Dorsolateral prefrontal cortex (tissue), 122 donors: ENCODE measurements at places on chromosomes 5 and 9.

- DNase-seq, result no peak
These were observed 332.0 kb downstream of the RFX3 start for GRCh38 chr9:3193791-3194190.

GRCh38 chr9:120841930-120842684, 615 bp downstream of the PSMD5 start:
- no peak for DNase-seq

GRCh38 chr9:108882052-108882888, 20.2 kb downstream of the ACTL7A start:
- no peak for DNase-seq

DNA sequence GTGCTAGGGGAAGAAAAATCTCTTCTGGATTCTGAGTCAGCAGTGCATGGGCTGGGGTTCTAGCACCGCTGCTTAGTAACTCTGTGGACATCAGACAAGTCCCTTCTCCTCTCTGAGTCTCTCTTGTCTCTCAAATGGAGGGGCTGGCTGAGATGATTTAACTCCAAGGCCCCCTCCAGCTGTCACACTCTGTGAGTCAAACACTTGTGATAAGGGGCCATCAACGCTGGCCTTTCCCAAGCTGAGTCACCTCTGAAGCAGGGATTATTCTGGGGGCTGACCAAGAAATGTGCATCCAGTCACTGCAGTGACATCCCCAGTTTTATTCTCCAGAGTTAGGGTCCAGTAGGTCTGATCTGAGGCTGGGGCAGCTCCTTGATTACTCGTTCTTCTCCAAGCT, 110.4 kb upstream of the ZNF462 start:
- no peak for DNase-seq

GRCh38 chr5:65805089-65805488, 83.1 kb downstream of the NLN start:
- no peak for DNase-seq

DNA sequence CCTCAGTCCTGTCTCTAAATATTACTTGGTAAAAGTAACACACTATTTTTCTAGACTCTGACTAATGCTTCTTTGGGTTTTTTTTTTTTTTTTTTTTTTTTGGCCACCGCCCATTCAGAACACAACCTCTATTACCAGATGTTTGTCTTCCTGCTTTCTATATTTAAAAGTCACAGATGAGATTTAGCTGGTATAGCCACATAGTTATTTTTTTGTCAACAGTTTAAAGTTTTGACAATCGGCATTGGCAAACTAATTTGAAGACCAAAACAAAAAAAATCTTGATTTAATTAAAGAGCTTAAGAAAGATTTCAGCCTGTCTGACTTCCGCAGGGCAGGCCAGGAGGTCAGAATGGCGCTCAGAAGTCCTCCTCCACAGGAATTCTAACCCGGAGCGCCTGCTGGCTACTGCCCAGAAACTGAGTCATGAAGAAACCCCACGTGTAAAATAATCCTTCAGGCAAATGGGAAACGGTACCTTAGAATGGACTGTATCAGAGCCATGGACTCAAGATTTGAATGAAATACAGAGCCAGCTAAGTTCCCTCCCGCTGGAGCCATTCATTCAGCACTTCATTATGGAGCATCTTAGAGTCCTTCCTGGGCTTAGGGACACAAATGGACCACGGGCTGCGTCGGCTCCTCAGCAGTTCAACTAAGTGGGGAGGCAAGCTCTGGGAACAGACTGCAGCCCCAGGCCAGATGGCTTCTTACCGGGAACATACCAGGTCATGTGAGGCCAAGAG, 55.6 kb downstream of the PTPDC1 start:
- DNase-seq, result peak; percentile 12

- no peak for DNase-seq
These were observed 25.8 kb upstream of the CER1 start for GRCh38 chr9:14748373-14748772.

DNA sequence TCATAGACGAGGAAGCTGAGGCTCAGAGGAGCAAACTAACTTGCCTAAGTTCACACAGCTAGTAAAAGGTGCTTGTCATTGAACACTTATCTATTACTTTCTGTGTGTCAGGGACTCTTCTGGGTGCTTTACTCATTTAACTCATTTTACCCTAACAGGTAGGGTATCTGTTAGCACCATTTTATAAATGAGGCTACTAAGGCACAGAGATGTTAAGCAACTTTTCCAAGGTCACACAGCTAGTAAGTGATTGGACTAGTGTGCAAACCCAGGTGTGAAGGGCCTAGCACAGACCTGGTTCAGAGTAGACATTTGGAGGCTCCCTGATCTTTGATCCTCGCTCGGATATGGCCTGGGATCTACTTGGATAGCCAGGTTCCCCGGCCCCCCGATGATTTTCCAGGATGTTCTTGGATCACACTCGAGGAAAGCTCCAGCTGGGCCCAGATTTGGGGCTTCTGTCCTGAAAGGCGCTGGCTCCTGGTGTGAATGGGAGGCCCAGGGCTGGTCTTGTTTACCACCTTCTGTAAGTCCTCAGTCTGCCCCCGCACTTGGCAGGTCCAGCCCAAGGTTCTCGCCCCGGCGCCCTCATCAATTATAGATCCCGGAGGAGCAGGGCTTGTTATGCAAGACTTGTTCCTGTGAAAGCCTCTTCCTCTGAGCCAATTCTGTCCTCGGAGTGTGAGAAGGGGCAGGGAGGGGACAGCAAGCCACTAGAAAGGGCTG, 37.5 kb downstream of the GSN start:
- DNase-seq, result peak; percentile 39

- DNase-seq, result peak; percentile 62
These were observed 802 bp downstream of the ITGA2 start for GRCh38 chr5:52989781-52990527.

GRCh38 chr9:114281473-114282103, 41.3 kb upstream of the ORM1 start:
- DNase-seq, result no peak

DNA sequence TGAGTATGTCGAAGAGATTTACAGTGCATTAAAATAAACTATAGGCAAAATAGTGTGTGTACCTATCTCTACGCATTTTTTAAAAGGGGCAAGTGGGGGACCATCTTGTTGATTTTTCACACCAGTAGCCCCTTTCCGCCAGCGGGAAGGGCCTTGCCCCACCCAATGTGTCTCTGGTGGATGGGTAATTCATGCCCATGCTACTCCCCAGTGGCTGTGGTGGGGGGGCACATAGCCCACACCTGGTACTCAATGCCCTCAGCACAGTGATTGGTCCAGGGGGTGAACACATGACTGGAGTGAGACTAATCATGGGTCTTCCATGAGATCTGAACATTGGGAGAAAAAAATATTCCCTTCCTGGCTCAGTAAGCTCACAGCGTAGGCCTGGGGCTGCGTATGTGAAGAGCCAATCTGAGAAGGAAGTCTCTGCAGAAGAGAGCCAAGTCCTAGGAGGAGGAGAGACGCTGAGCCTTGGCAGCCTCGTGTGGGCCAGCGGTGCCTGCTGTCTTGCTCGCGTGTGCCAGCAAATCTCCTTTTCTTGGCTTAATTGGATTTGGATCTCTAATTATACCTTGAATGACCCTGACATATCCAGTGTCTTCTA, 103.4 kb downstream of the ADAMTS2 start:
- DNase-seq, result peak; percentile 24

DNA sequence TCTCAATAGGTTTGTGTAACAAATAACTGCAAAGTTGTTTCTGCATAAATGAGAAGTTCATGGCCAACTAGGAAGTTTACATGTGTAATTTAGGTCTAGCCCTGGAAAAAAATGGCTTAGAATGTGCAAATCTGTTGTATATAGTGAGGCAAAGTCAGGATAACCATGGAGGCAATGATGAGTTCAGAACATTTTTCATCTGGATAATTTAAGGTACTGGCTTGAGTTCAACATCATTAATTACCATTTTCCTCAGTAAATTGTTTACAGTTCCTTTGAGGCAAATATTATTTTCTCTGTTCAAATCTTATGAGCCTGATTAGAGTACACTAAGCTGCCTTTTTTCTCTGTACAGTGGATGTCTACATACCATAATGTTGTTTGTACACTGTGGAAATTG, 1259.0 kb upstream of the NUDT12 start:
- DNase-seq, result no peak

DNA sequence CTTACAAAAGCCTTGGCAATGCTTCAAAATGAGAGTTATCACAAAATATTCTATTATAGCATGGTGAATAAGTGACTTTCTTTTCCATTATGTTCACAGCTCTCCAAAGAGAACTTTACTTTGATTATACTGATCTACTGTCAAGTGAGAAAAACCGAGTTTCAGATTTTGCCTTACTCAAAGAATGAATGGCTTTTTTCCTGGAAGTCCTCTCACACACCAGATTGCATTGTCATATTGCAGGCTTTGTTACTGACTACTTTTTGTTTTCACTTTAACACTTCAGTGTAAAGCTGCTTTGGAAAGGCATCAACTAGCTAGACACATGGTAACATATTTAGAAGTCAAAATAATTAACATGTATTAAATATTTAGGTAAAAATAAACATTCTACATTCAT, 765.2 kb upstream of the NUDT12 start:
- DNase-seq, result no peak

DNA sequence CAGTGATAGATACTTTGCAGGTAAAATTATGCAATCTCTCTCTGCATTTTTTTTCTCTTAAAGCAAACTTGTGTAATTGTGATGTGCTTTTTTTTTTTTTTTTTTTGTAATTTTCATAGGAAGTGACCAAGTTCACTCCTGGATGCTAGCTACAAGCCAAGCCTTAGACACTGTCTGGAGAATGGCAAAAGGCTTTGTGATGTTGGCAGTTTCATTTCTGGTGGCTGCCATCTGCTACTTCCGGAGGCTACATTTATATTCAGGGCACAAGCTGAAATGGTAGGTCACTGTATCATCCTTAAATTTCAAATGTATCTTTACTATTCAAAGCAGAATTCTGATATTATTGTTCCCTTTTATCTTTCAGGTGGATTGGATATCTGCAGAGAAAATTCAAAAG, 19.3 kb downstream of the OTULINL start:
- DNase-seq, result peak; percentile 27

- DNase-seq, result no peak
These were observed 700.3 kb upstream of the TYRP1 start for GRCh38 chr9:11992866-11993265.

GRCh38 chr5:130427222-130427955, 523.1 kb downstream of the CHSY3 start:
- DNase-seq, result no peak

DNA sequence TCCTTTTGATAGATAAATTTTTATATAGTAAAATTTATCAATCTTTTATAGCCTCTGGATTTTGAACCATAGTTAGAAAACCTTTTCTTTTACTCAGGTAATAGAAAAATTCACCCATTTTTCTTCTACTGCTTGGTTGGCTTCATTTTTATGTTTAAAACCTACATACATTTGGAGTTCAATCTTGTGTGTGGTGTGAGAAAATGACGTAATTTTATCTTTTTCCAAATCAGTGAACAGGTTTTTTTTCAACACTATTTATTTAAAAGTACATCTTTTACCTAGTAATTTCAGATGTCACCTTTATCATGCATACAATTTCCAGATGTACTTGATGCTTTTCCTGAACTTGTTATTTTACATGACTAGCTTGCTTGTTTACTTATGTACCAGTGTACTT, 200.2 kb downstream of the TRIM36 start:
- no peak for DNase-seq

- DNase-seq, result no peak
These were observed 61.5 kb upstream of the RARS1 start for GRCh38 chr5:168424594-168425323.

DNA sequence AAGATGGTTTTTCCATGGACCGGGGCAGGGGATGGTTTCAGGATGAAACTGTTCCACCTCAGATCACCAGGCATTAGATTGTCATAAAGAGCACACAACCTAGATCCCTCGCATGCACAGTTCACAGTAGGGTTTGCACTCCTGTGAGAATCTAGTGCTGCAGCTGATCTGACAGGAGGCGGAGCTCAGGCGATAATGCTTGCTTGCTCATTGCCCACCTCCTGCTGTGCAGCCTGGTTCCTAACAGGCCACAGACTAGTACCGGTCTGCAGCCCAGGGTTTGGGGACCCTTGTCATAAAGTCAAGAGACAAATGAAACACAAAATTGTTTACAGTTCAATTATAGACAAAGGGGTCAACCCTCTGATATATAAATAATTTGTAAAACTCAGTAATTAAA, 101.7 kb downstream of the RANBP17 start:
- no peak for DNase-seq

GRCh38 chr5:41797662-41798061, 72.6 kb downstream of the OXCT1 start:
- no peak for DNase-seq

GRCh38 chr5:169876386-169876785, 103.9 kb downstream of the INSYN2B start:
- DNase-seq, result no peak

DNA sequence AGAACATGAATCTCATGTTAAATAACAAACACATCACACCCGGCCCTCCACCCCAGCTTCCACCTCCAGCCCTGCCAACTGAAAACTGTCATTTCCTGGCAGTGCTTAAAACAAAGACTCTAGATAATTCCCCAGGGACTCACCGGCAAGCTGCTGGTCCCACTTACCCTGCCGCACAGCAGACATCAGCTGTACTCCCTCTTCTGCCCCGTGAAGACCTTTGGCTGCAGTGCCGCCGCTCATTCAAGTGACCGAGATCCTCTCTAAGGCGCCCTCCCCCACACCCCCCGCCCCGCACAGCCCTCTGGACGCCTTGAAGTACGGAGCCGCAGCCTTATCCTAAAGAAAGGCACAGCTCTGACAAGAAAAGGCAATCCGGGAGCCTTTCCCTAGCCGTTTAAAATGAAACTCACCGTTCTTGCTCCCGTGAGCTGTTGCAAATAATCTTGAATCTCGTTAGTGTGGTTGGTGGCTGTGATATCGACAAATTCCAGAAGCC, 434 bp downstream of the GLRX start:
- DNase-seq, result no peak

DNA sequence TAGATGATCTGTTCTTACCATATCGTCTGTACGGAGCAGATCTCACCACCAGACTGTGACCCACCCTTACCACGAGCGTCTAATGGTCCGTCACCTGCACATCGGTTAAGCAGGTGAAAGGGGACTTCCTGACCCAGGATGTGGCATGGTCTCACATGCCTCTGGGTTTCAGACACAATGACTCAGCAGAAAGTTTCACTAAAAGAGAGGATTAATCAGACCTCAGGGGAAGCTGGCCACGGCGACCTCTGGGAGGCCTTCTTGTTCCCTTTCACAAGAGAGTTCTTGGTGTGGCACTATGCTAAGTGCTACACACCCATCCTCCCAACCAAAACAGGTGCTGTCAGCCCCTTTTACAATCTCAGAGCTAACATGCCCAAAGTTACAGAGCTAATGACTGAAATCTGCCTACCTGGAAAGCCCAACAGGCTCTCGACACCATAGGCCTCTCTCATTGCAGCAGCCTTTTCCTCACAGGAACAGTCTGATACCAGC, 41.6 kb downstream of the ADAMTS12 start:
- no peak for DNase-seq

- no peak for DNase-seq
These were observed 44.6 kb downstream of the MVB12B start for GRCh38 chr9:126371007-126371870.
